ENCODE measurements at places on chromosomes 3 and 15.

DNA sequence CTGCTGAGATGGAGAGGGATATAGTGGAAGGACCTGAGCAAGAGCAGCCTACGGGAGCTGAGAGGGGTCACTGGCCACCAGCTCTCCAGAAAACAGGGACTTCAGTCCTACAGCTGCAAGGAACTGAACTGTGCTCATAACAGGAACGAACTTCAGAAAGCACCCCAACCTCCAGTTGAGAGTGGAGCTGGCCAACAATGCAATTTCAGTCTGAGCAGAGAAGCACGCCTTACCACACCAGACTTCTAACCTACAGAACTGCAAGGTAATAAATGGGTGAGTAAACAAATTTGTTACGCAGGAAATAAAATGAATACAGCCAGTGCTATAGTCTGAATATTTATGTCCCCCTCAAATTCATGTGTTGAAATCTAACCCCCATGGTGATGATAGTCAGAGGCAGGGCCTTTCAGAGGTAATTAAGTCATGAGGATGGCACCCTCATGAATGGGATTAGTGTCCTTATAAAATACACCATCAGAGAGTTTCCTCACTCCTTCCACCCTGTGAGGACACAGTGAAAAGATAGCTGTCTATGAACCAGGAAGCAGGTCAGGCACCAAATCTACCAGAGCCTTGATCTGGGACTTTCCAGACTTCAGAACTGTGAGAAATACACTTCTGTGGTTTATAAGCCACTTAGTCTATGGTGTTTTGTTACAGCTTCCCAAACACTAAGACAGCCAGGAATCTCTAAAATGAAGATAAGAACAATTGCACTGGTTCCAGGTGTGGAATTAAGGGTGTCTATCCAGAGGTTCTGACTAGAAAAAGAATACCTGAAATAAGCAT is 58.6 kb downstream of the SYNM start:
- no peak overlapping the region for H3K4me3 ChIP-seq
- H3K4me1 ChIP-seq: no peaks in the 10 kb centered on the region
- H3K27me3 ChIP-seq: no peaks in the 10 kb centered on the region
- H3K36me3 ChIP-seq: peaks cover 21% of the 10 kb centered on the region
- no peak overlapping the region for H3K27ac ChIP-seq

- DNase-seq: no peak
- H3K4me3 ChIP-seq: no peak overlapping the region
- H3K36me3 ChIP-seq: no peaks in the 10 kb centered on the region
- no peak overlapping the region for H3K27ac ChIP-seq
- H3K4me1 ChIP-seq: peaks cover 19% of the 10 kb centered on the region
These were observed 47.3 kb upstream of the PHLDB2 start for GRCh38 chr3:111811811-111812210.

DNA sequence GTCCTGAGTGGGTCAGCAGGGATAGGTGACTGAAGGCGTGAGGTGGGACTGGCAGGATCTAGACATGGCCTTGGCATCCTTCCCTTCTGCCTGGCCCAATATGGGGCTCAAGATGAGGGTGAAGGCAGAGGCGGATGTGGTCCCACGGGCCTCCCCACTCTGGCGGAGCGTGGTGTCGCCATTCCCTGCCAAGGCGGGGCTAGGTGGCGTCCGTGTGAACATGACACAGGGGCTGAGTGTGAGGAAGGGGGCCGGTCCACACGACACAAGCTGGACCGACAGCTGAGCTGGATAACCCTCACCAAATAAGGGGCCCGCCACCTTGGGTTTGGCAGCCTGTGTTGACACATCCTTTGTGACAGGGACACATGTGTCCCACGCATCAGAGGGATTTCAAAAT is 43.1 kb downstream of the ZNF710 start:
- H3K4me3 ChIP-seq: no peak overlapping the region
- no peaks in the 10 kb centered on the region for H3K36me3 ChIP-seq
- DNase-seq: no peak

DNA sequence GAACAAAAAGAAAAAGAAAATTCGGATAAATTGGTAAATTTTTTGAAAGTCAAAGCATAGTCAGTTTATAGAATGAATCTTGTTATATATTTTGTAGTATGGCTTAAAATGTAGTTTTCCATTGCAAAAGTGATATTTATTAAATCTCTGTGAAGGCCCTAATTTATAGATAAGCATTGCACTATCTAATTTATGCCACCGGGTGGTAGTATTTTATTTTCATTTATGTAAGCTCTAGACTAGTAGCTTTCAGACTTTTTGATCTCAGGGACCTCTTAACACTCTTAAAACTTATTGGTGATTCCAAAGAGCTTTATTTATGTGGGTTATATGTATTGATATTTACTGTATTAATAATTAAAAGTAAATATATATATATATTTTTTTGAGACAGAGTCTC is 133.9 kb upstream of the LRRFIP2 start:
- H3K36me3 ChIP-seq: peaks cover 10% of the 10 kb centered on the region
- H3K27me3 ChIP-seq: no peaks in the 10 kb centered on the region
- DNase-seq: no peak
- H3K4me3 ChIP-seq: no peak overlapping the region

- H3K36me3 ChIP-seq: no peaks in the 10 kb centered on the region
- no peak overlapping the region for H3K4me3 ChIP-seq
- H3K27ac ChIP-seq: no peak overlapping the region
- H3K27me3 ChIP-seq: no peaks in the 10 kb centered on the region
- H3K4me1 ChIP-seq: peaks cover 10% of the 10 kb centered on the region
These were observed 22.6 kb upstream of the ADGRG7 start for GRCh38 chr3:100586832-100587231.

DNA sequence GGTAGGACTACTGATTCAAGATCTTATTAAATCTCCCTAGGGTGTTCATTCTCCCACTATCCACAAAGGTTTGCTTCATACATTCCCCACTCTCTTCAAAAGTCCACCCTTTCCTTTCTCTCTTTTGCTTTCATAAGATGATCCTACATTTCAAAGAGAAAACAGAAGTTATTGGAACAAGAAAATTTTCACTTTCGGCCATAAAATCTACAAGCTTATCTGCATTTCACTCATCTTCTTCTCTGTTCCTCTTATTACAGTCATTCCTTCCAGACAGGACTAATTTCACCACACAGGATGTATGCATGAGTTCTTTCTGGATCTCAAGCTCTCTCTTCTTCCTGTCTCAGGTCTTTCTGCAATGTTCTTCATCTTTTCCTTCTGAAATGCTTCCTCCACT is 238.7 kb downstream of the ISL2 start:
- H3K27me3 ChIP-seq: no peaks in the 10 kb centered on the region
- no peak for DNase-seq
- H3K4me3 ChIP-seq: no peak overlapping the region
- no peak overlapping the region for H3K27ac ChIP-seq
- no peaks in the 10 kb centered on the region for H3K36me3 ChIP-seq
- H3K4me1 ChIP-seq: peaks cover 6% of the 10 kb centered on the region

GRCh38 chr3:61805510-61806080 is 244.2 kb downstream of the PTPRG start:
- H3K4me1 ChIP-seq: peaks cover 33% of the 10 kb centered on the region
- H3K27ac ChIP-seq: no peak overlapping the region
- H3K4me3 ChIP-seq: no peak overlapping the region
- H3K36me3 ChIP-seq: no peaks in the 10 kb centered on the region
- no peak for DNase-seq
- no peaks in the 10 kb centered on the region for H3K27me3 ChIP-seq

- DNase-seq: no peak
- H3K4me1 ChIP-seq: peaks cover 20% of the 10 kb centered on the region
- no peaks in the 10 kb centered on the region for H3K27me3 ChIP-seq
- no peaks in the 10 kb centered on the region for H3K36me3 ChIP-seq
- peak overlapping the region; percentile 92 for H3K27ac ChIP-seq
These were observed 4.0 kb downstream of the HES1 start for GRCh38 chr3:194139814-194140391.

GRCh38 chr3:50737906-50738598 is 63.3 kb downstream of the DOCK3 start:
- no peak overlapping the region for H3K27ac ChIP-seq
- no peak overlapping the region for H3K4me3 ChIP-seq
- H3K4me1 ChIP-seq: no peaks in the 10 kb centered on the region
- no peaks in the 10 kb centered on the region for H3K27me3 ChIP-seq
- peaks cover 2% of the 10 kb centered on the region for H3K36me3 ChIP-seq

- no peak overlapping the region for H3K27ac ChIP-seq
- DNase-seq: no peak
- no peaks in the 10 kb centered on the region for H3K27me3 ChIP-seq
These were observed 120.9 kb downstream of the ITPR1 start for GRCh38 chr3:4614070-4614469.

GRCh38 chr3:141452773-141453172 is 34.1 kb upstream of the RASA2 start:
- no peaks in the 10 kb centered on the region for H3K36me3 ChIP-seq
- H3K4me3 ChIP-seq: no peak overlapping the region
- DNase-seq: no peak
- no peaks in the 10 kb centered on the region for H3K27me3 ChIP-seq

- no peak overlapping the region for H3K4me3 ChIP-seq
- H3K27ac ChIP-seq: no peak overlapping the region
- no peaks in the 10 kb centered on the region for H3K27me3 ChIP-seq
- no peak for DNase-seq
- no peaks in the 10 kb centered on the region for H3K36me3 ChIP-seq
These were observed 26.2 kb downstream of the RBP2 start for GRCh38 chr3:139450159-139450558.

DNA sequence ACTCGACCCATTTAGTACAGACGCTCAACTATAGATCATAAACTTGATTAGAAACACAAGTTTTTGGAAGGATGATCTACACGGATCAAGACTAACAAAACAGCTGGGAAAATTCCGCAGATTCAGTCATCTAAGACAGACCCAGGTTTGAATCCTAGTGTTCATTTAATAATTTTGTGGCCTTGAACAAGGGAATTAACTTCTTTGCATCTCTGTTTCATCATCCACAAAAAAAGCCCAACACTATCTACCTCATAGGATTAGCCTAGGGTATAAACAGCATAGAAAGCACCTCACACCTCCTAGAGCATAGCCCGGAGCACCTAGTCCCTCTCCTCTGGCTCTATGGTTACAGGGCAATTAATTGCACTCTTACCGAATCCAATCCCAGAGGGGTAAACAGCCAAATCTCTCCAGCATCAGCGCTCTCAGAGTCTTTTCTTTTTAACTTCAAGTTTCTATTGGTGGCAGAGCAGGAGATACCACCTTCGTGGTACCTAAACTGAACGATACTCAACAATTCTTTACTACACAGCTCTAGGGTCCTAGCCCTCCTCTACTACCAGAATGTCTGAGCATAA is 3.5 kb downstream of the TBL1XR1 start:
- no peak for DNase-seq
- no peak overlapping the region for H3K4me3 ChIP-seq
- H3K27me3 ChIP-seq: no peaks in the 10 kb centered on the region
- H3K27ac ChIP-seq: no peak overlapping the region
- H3K4me1 ChIP-seq: peaks cover 1% of the 10 kb centered on the region

DNA sequence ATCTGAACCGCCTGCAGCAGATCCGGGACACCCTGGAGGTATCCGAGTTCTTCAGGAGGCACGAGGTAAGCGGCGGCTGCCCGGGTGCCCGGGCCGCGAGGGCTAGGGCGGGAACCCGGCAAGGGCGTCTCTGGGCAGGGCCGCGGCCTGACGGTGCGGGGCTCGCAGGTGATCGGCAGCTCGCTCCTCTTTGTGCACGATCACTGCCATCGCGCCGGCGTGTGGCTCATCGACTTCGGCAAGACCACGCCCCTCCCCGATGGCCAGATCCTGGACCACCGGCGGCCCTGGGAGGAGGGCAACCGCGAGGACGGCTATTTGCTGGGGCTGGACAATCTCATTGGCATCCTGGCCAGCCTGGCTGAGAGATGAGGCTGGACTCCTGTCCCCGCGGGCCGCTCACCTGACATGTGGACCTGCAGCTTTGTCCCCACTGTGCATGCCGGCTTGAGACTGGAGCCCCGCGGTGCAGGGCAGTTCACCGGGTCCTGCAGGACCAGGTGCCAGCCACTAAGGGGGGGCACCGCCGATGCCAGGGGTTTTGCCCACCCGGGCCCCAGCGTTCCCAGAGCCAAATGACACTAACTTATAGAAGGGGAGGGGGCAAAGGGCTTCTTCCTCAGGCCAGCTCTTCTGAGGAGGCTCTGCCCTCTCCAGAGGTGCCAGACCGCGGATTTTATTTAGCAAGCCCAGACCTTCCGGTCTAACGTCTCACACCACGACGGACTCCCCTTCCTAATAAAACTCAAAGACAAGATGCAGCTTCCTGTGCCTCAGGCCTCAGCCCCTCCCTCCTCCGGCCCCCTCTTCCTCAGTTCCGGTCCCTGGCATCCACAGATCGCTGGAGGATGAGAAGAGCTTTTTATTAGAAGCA is 9.4 kb downstream of the ITPKA start:
- no peaks in the 10 kb centered on the region for H3K36me3 ChIP-seq
- DNase-seq: no peak
- no peaks in the 10 kb centered on the region for H3K27me3 ChIP-seq

DNA sequence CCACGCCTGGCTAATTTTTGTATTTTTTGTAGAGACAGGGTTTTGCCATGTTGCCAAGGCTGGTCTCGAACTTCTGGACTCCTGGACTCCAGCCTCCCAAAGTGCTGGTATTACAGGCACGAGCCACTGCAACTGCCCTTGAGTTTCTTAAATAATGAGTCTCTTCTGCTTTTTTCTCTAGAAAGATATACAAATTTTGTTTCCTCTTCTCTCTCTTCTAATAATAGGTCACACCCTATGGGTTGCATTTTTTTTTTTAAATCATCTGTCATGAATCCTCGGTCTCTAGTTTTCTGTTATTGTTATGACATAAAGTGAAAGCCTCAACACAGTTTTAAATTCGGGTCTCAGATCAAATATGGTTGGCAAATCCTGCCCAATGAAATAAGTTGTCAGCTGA is 111.2 kb downstream of the IL12A start:
- no peak overlapping the region for H3K27ac ChIP-seq
- no peaks in the 10 kb centered on the region for H3K36me3 ChIP-seq
- H3K27me3 ChIP-seq: peaks cover 2% of the 10 kb centered on the region

- no peaks in the 10 kb centered on the region for H3K36me3 ChIP-seq
- no peak for DNase-seq
- no peaks in the 10 kb centered on the region for H3K27me3 ChIP-seq
These were observed 68.9 kb downstream of the CACNA2D3 start for GRCh38 chr3:54191220-54191619.

GRCh38 chr15:29141308-29142128 is 128.1 kb downstream of the NSMCE3 start:
- H3K27me3 ChIP-seq: peaks cover 2% of the 10 kb centered on the region
- DNase-seq: peak; percentile 21
- H3K36me3 ChIP-seq: no peaks in the 10 kb centered on the region
